ENCODE measurements at places on chromosomes 5 and 9.

DNA sequence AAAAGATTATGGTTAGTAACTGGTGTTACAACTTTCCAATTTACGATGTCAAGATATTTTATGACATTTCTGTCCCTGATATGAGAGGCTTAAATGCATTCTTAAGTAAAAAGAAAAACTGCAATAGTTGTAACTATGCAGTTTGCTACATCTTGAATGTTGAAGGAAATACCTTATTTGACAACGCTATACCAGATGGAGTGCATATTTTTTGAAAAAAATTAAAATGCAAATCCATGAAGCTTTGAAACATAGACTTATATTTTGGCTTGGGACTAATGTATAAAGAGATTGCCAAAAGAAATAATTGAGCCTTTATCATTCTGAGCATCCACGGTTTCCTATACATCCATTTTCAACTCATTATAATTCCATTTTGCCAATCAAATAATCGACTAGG, 579.4 kb downstream of the TAF11L14 start:
- no peak for DNase-seq

GRCh38 chr5:168426007-168426863, 60.0 kb upstream of the RARS1 start:
- DNase-seq = no peak

DNA sequence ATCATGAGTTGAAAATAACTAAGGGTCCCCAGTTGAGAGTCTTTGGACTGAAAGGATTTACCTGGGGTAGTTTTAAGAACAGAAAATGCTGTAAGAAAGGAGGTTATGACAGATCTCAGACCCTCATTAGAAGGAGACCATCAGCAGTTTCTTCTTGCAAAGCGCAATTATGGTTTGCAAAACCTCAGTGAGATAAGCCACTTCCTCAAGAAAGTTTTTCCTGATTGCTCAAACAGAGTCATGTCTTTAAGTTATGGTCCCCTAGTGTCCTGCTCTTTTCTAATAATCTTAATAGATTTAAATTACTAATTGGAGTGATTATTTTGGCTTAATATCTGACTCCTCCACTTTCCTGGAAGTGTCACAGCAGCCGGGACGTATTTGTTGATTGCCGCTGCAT, 293.2 kb upstream of the KLF4 start:
- no peak for DNase-seq

DNA sequence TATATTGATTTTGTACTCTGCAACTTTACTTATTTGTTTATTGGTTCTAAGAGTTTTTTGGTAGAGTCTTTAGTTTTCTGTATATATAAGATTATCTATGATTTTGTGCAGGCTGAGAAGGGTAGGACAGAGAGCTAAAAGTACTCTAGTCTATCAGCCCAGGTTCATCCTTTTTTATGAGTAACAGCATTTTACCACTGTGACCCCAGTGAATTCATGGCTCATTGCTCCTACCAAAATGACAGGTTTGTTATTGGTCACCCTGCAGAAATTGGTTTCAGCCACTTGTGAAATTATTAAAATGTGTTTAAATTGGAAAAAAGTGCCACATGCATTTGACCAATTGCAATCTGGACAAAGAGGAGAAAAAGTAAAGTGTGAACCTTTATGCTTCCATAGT, 421.4 kb upstream of the DAB2 start:
- DNase-seq = no peak

- no peak for DNase-seq
Observed at GRCh38 chr5:63233911-63234310, 655.3 kb downstream of the LRRC70 start.

DNA sequence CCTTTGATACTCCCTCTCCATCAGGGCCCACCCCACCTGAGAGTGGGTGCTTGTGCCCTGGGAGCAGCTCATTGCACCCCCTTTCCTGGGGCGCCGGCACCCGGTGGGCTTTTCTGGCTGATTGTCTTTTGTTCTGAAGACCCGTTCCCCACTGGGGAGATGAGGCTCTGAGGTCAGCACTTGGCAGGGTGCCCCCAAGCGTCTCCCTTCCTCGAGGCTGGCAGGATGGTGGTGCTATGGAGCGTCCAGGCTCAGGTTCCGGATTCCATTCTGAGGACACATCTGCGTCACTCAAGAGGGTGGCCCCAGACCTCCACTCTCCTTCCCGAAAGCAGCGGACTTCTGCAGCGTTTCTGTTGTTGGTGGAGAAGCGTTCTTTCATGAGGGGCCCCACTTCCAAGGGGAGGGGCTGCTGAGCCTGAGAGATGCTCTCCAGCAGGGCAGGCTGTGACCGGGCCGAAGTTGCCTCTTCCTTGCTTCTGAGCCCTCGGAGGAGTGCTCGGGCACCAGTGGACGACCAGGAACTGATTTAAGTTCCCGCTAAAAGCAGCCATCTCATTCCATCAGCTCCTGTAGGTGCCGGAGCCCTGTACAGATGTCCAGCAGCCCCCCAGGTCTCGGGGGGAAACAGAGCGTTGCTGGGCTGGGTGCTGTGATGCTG, 42.2 kb downstream of the COL5A1 start:
- no peak for DNase-seq

GRCh38 chr9:105151686-105151995, 92.8 kb upstream of the SLC44A1 start:
- no peak for DNase-seq

GRCh38 chr9:91141407-91141965, 220.2 kb downstream of the AUH start:
- no peak for DNase-seq

- DNase-seq = no peak
Observed at GRCh38 chr5:80205846-80206245, 50.0 kb downstream of the SERINC5 start.

DNA sequence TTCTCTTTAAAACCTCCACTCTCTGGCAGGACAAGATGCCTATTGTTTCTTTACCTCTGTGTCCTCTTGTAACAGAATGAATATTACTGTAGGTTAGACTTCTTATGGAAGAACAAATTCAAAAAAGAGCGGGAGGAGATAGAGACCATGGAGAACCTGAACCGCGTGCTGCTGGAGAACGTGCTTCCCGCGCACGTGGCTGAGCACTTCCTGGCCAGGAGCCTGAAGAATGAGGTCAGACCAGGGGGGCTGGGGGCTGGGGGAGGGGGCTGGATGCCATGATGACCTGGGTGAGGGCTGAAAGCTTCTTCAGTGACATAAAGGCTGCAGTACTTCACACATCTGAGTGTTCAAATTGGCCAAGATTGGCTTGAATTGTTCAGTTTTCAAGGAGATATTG, 61.4 kb downstream of the CFAP90 start:
- DNase-seq = no peak

DNA sequence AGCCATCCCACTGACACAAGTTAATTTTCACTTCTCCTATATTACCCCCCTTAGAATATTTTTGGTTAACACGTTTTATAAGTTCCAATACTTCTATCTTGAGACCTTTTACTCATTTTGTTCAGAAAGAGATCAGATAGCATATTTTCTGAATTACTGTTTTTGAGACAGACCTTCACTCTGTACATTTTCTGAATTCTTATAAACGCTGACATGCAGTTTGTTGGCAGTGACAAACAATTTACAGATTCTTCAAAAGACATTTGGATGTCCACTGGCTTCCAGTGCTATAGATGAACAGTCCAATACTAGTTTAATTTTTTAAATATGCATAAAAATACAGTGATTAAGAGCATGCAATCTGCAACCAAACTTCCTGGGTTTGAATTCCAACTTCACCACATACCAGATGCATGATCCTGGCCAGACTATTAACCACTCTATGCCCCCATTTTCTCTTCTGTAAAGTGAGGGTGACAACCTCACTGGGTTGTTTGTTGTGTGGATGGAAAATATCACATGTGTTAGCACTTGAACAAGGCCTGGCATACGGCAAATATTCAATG, 142.1 kb downstream of the AGTPBP1 start:
- no peak for DNase-seq

GRCh38 chr5:584216-584615, 27.9 kb upstream of the CEP72 start:
- no peak for DNase-seq

DNA sequence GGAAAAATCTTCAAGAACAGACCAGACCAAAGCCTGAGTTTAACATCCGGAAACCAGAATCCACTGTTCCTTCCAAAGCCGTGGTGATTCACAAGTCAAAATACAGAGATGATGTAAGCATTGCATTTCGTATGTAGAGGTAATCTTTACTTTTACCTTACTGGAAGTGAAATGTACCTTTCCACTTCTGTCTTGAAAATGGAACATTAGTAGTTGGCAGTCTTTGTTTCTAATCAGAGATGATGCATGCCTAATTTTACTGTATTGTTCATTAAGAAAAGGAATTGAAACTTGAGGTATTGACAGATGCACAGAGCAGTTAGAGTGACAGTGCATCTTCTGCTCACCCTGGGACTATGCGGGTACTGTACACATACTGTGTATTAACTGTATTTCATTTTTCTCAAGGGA, 34.6 kb downstream of the HABP4 start:
- DNase-seq = no peak

- no peak for DNase-seq
Observed at GRCh38 chr5:81363093-81363871, 30.7 kb downstream of the ACOT12 start.

GRCh38 chr5:174818430-174818829, 94.0 kb downstream of the MSX2 start:
- no peak for DNase-seq

- no peak for DNase-seq
Observed at GRCh38 chr9:81497091-81497490, 192.3 kb downstream of the TLE1 start.

DNA sequence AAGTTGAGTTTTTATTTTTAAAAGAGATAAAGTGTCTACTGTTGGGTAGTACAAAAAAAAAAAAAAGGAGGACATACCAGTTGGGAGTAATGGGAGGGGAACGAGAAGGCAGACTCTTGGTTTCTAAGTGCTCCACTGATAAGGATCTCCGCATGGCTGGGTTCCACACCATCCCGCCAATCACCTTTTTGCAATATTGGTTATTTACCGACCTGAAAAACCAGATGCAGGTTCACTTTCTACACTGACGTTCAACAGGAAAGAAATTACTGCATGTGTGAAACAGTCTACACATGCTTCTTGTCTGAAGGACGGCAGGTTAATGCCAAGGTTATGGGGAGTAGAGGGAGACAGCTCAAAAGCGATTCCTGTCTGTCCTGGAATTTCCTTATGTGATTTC, 75.5 kb downstream of the PTPN3 start:
- DNase-seq = no peak

DNA sequence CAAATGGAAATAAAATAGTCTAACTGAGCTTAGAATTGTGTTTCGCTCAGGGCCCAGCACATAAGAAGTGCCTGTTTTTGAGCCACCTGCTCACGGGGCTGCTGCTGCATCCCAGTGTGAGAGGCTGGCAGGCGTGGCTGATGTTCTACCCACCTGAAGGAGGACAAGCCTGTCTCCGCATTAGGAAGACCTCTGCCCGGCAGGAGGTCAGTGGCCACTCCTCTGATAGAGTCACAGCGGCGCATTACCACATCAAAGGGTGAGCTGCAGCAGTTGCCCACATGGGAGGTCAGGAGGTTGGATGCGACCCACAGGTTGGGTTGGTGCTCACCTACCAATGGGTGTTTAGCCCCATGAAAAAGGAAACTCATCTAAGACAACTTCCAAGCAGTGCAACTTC, 3.7 kb upstream of the SLC6A7 start:
- no peak for DNase-seq

DNA sequence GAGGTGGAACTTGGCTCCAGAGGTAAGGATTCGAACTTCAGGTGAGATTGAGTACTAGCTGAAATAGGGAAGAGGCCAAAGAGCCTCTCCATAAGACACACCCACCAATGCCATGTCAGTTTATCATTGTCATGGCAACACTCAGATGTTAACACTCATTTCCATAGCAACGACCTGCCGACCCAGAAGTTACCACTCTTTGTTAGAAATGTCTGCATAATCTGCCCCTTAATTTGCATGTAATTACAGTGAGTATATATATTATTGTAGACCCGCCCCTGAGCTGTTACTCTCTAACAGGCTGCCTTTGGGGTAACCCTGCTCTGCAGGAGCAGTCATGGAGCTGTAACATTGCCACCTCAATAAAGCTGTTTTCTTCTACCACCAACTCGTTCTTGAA, 10.2 kb upstream of the NTRK2 start:
- no peak for DNase-seq

GRCh38 chr5:72434781-72435437, 72.3 kb downstream of the ZNF366 start:
- no peak for DNase-seq

- DNase-seq = no peak
Observed at GRCh38 chr9:26172301-26172700, 494.1 kb upstream of the TUSC1 start.

DNA sequence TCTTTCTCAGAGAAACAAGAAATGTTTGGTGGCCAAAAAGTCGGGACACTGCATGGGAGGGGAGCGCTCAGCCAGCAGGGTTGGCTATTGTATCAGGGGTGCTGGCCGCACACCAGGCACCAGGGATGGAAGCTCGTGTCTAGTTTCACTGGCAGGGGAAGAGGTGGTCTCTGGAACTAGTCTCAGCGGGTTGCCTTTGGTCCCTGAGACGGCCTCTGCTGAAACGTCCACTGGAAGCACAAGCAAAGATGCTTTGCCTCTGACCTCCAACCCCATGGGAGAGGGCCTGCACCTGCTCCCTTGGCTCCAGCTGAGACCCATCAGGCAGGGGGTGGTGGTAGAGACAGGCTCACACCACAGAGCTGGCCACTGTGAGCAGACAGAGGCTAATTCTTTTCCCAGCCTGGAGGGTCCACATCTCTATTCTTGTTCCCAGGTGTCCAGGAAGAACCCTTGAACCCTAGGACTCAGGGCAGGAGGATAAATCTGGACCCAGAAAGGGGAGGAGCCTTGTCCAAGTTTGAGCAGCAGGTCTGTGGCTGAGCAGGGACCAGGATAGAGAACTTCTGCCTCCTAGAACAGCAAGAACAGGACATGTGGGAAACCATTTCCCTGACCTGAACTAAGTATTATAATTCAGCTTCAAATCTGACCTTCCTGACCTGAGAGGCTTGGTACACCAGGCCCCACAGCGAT, 102.6 kb downstream of the RGS3 start:
- no peak for DNase-seq

GRCh38 chr9:133669182-133669801, 33.1 kb downstream of the DBH start:
- no peak for DNase-seq

DNA sequence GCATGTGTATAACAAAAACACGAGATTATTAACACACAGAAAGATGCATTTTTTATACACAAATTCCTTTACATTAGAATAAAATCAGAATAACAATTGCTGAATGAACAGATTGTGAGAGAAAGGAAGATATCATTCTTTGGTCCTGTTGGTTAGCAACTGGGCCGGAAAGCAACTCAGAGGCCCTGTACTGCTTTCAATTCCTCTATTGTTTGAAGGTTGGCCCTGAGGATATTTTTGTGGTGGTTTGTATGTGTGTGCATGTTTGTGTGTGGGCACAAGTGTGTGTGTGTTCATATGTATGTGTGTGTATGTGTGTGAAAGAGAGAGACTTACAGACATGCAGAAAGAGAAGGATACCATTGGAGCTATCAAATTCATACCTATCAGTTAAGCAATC, 356.8 kb upstream of the DMAC1 start:
- no peak for DNase-seq

GRCh38 chr5:14671414-14671813, 6.9 kb downstream of the OTULIN start:
- DNase-seq = no peak

- no peak for DNase-seq
Observed at GRCh38 chr9:136002881-136003280, 41.7 kb upstream of the UBAC1 start.
